LNCaP clone FGC (cell line): ENCODE measurements at places on chromosomes 5 and 9.

GRCh38 chr9:91884696-91885687, 65.0 kb downstream of the ROR2 start:
- no peak for DNase-seq

DNA sequence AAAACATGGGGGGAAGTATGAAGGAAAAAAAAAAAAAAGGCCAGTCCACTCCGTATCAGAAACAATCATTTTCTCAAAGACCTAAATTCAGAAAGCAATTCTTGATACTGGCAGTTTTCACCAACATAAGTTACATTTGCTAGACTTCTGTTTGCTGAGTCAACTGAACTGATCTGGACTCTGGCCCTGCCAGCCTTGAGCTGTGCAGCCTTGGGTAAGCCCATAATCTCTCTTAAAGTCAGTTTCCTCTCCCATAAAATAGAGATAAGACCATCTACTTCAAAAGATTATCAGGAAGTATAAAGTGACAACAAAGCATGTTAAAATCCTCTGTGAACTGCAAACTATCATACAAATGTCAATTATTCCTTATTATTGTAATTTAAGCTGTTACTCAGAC, 106.8 kb downstream of the MAPKAP1 start:
- DNase-seq: no peak

DNA sequence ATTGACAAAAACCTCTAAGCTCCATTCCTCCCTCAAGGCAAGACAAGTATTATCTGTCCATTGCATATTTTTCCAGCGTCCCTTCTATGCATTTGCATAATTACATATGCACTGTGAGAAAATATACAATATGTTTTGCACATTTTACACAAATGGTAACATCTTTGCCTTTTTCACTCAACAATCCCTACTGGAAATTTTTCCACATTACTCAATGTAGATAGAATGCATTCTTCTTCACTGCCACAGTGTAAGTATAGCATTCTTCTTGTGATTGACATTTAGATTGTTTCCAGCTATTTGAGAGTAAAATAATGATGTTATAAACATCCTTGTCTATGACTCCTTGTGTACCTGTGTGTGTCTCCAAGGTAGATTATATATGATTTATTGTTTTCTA, 205.0 kb downstream of the SLIT3 start:
- DNase-seq: no peak

DNA sequence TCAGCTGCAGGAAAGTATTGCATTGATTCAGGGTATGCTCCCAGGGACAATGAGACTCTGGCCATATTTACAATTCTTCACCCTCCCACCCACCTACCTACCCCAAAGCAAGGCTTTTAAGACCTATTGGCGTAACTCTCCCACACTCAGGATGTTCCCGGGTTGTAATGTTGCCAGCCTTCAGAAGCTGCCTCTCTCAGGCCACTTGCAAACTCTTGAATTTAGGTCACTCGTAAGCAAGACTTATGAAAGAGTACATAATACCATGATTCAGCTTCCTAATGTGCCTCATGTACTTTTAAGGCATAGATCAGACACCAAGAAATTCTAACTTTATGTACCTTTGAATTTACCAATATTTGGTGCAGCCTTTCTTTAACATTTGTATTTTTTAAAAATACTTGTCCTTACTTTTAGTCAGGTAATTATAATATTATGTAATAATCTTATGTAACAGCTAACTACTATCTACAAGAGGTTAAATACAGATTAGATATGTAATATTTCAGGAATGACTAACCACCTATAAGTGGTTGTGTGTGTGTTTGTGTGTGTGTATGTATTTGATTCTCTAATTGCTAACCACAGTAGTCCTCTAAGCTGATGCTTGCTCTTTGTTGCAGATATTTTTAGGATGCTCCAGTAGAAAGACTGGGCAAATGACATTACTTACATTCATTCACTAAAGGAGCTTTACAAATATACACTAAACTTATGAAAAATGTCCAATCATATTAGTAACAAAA, 630.5 kb upstream of the MEF2C start:
- DNase-seq: no peak

DNA sequence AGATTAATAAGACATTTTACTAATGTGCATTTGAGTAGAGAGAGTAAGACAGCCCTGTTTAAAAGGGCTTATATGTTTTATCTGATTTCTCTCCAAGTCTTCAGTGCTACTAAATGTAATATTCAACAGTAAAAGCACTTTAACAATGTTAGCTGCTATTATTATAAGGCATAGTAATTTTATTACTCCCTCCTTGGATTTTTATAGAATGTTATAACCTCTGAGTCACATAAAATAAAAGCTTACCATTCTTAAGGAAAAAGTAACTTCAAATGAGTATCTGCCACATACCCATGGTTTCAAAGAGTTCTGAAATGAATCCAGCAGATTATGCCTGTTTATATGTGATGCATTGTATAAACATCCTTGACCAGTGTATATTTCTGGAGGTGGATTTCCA, 19.0 kb downstream of the SPDL1 start:
- DNase-seq: no peak

- peak; percentile 79 for DNase-seq
Observed at GRCh38 chr9:131943351-131943841, 136.3 kb downstream of the MED27 start.

DNA sequence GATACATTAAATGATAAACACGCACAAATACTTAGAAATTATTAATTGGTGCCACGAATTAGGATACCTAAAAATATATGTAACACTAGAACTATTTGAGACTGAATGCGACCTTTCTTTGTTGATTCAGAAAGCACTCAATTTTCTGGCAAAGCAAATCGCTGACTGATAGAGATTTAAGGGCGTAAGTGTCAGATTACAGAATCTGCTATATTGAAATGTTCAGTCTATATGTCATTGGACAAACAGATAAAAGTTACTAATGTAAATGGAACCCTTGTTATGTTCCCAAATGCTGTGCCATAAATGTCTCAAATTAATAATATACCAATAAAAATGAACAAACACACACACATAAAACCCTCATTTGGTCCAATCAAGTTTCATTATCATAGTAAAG, 137.9 kb downstream of the MPDZ start:
- peak; percentile 95 for DNase-seq

DNA sequence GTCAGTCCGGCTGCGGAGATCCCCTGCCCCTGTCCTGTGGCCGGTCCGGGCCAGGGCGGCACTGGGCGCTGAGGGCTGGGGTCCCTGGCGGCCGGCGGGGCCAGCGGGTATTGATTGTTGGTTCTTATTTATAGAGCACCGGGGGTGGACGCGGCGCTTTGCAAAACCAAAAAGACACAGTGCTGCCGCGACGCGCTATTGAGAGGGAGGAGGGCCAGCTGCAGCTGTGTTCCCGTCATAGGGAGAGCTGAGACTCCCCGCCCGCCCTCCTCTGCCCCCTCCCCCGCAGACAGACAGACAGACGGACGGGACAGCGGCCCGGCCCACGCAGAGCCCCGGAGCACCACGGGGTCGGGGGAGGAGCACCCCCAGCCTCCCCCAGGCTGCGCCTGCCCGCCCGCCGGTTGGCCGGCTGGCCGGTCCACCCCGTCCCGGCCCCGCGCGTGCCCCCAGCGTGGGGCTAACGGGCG, 2.5 kb downstream of the LRRC26 start:
- no peak for DNase-seq

GRCh38 chr5:62041156-62041756, 264.8 kb upstream of the KIF2A start:
- no peak for DNase-seq

DNA sequence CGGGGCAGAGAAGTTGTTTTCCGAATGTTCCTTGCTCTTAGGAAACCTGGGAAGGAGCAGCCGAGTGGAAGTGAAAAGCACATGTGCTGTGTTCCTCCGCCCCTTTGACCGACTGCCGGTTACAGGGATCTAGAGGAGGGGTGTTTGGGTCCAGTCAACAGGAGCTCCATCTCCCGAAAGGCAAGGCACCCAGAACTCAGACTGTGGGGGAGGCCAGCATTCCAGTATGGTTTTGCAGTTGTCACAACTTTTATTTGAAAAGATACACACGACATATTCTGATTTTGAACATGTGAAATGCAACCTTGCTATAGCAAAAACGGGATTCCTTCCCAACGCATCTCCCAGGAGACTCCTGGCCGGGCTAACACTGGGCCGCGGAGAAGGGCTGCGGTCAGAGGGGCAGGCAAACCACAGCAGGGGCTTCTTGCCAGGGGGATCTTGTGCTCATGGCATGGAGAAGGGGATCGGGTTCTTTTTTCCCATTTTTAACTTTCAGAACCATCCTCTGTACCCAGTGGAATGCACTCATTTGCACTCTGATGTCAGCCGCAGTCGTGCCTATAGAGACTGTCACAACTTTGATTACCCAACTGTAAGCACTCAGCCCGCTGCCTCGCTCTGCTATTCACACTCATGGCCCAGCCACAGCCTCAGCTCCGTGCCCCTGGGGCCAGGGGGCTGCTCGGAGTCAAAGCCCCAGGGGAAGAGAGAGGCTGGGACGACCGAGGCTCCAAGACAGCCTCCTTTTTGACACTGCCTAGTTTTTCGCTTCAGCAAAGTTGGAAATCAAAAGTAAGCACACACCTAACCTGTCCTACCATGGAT, 3.9 kb downstream of the QRFP start:
- no peak for DNase-seq
